Common myeloid progenitor, CD34-positive (primary cell): ENCODE measurements at places on chromosomes 4 and X.
A peak's percentile ranks its signal among the peaks of the same experiment; 100 is the strongest.

DNA sequence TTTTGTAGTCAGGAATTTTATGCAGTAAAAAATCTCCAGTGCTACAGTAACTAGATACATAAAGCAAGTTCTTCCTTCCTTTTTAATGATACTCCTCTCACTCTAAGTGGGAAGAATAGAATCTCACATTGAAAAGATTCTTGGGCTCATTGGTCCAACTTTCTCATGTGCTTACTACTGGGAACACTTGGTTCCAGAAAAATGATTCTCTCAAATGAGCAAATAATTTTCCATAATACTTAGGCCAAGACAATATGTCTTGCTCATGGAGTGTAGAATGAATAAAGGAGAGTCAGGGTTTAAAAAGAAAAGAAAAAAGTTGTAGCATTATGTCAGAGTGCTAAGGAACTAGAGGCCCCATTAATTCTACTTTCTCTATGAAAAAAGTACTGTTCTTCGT lies 197.8 kb downstream of the RASL11B start:
- DNase-seq: no peak

- DNase-seq: no peak
Measured at GRCh38 chrX:65136424-65136823, 160.2 kb upstream of the ZC4H2 start.

GRCh38 chr4:155603360-155603891 lies 63.2 kb upstream of the GUCY1A1 start:
- peak; percentile 43 for DNase-seq

GRCh38 chr4:152535360-152535902 lies 461 bp downstream of the FBXW7 start:
- DNase-seq: peak; percentile 24

DNA sequence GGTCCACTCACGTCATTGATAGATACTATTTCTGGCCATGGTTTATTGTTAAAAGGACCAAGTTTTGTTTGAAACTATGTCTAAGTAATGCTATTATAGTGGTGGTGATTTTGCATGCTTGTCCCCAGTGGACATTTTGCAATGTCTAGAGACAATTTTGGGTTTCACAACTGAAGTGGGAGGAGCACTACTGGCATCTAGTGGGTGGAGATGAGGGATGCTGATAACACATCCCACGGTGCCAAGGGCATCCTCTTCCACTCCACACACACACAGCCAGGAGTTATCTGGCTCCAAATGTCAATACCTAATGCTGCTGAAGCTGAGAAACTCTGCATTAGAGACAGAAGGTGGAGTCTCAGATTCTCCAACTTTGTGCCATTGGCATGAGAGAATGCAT lies 131.2 kb downstream of the FRMPD4 start:
- no peak for DNase-seq

- peak; percentile 70 for DNase-seq
Measured at GRCh38 chr4:83285055-83285407, 433 bp upstream of the COQ2 start.

DNA sequence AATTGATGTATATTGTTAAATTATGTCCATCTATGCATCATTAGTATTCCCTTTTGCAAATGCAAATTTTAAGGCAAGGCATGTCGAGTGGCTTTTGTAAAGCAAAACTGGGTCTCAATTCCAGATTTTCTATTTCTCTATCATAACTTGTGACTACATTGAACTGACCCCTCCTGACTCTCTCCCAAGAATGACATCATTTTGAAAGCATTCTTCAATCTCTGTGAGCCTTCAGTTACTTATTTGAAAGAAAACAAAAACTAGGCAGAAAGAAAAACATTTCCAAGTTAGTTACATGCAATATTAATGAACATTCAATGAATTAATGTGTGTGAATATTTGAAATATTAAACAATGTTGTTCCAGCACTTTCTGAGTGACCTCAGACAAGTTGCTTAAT lies 314.3 kb upstream of the CLNK start:
- no peak for DNase-seq

DNA sequence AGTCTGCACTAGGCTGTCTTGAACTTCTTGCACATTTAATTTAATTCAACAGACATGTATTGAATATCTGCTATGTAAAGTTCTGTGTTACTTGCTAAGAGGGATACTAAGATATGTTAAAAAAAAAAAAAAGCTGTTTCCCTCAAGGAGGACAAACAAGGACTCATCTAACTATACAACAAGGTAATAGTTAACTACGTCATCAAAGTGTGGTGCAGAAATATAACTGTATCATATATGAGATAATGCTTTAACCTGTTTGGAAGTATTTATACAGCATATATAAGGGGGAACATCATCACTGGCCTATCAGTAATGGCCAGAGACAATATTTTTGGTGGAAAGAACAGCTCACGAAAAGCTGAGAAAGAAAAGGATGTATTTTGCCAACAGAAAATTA lies 89.9 kb downstream of the PTPN13 start:
- DNase-seq: no peak

DNA sequence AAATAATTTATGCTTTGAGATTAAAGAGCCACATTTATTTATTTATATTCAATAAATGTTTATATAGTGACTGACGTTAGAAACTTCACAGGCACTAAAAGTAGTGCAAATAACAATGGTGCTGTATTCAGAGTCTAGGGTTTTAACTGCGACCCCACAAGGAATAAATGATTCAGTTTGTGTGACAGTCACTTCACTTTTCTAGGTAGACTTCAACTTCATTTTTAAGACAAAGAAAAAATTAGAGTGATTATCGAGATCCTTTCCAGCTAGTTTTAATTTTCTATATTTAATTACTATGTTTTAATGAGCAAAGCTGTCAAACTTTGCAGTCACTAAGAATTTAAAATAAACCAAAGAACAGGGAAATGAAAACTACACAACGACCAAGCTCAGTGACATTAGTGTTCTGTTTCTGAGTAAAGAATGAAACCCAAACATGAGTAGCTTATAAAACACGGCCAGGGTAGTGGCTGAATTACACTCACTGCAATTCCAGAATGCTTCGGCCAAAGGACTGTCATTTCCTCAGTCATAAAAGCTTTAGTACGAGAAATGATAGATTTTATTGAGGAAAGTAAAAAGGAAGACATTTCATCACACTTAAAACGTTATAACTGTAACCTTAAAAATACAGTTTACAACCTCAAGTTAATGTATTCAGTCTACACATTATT lies 38.6 kb downstream of the ADGRA3 start:
- DNase-seq: no peak

GRCh38 chr4:156330436-156331031 lies 376.9 kb upstream of the CTSO start:
- DNase-seq: no peak

- no peak for DNase-seq
Measured at GRCh38 chr4:126395664-126396063, 1080.9 kb downstream of the FAT4 start.

GRCh38 chrX:48696909-48697727 lies 584 bp downstream of the SUV39H1 start:
- DNase-seq: no peak

DNA sequence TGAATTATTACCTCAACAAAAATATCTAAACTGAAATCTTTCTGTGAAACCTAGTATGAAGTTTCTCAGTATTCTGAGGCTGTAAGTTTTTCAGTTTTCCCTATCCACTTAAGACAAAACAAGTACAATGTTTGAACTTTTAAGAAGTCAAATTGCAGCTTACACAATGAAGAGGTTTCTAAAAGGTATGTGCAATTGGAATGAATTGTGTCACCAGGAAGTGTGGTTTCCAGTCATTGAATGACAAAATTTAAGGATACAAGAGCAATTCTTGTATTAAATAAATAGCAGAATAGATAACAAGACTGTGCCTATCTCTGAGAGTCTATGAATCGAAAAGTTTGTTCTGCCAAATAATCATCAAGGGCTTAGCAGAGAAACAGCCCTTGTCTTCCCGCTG lies 207.3 kb downstream of the ANKRD50 start:
- DNase-seq: no peak

DNA sequence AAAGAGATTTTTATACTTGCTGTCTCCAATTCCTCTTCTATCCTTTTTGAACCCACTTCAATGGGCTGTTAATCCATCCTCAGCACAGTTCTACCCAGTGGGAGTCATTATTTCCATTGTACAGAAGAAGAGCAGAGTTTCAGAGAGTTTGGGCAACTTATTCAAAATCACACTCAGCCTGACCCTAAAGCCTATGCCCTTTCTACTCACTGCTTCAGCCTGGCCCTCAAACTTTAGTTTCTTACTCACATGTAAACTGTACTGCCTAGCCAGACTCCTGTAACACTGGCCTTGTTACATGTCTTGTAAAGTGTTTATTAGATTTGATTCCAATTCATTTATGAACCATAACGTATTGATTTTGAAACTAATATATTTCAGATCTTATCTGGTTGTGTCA lies 25.1 kb upstream of the USO1 start:
- peak; percentile 10 for DNase-seq

GRCh38 chr4:184157322-184157721 lies 60.4 kb downstream of the ENPP6 start:
- no peak for DNase-seq

DNA sequence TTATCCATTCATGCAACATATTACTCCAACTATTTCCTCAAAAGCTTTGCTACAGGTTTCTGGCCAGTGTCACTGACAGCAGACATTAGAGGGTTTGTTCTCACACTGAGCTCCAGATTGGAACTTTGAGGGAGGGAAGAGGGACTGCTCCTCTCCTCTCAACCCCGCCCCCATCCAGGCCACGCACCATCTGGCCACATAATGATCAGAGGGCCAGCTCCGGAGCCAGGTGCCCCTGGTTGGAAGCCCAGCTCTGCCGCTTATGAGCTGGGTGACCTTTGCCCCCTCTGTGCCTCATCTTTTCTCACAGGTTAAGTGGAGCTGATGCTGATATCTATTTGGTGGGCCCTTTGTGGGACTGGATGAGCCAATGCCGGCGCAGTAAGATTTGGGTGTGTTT lies 55.8 kb downstream of the C4orf50 start:
- DNase-seq: no peak

- peak; percentile 85 for DNase-seq
Measured at GRCh38 chr4:90099812-90100211, 27.4 kb upstream of the CCSER1 start.

GRCh38 chr4:71992571-71993312 lies 39.1 kb upstream of the NPFFR2 start:
- DNase-seq: no peak

GRCh38 chr4:126710935-126711334 lies 921.8 kb upstream of the INTU start:
- no peak for DNase-seq

DNA sequence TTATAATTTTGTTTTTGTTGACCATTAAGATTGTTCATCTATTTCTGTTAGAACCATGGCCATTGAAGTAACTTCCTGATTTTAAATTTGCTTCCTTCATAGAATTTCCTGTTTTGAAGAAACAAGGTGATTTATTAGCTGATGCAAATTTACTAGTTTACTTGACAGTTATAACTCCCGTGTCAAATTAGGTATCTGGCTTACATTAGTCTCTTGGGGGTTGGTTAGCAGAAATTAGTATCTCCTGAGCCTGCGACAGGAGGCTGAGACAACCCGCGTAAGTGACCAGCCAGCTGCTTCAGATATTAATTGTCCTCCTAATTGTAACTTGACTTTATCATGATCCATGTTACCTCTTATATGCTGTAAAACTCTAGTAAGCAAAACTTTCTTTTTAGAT lies 154.3 kb downstream of the CFAP299 start:
- DNase-seq: no peak

DNA sequence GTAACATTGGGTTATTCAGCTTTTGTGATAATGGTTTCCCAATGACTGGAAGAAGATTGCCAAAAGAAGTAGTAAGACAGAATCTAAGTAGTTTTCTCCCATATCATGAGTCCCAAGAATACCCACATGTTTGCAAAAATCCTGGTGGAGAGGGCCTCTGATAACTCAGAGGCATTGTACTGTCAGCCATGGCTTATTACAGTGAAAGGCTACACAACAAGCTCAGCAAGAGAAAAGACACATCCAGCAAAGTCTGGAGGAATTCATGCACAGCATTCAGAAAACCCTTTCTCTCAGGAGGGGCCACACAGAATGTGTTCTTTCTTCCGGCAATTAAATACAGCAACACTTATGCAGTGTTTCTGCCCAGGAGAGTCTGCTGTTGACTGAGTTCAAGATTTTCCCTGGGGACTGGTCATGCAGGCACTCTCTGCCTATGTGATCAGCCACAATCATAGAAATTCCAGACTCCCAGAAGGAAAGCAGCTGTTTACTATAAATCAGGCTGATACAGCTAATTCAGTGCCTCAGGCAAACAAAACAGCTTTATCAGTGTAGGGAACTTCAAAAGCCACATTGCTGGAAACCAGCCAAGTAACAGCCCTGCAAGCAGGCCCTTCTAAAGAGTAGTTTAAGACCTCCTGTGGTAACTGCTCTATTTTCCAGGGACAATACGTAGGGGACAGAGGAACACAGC lies 937.1 kb downstream of the CCSER1 start:
- DNase-seq: peak; percentile 81

DNA sequence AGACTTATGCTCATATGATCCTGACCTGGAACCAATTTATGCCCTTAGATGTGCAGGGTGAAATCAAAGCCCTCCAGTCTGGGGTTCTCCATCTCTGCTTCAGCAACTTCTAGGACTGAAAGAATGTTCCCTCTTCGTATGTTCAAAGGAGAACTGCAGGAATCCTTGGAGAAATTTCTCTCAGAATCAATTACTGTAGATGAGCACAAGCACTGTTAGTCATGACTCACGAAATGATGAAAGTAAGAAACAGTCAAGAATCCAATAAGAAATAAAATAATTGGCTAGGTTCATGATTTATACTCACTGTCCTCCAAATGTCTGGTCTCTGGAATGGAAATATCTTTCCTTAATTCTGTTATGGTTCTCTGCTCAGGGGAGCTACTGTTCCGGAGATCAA lies 348.2 kb downstream of the PDGFC start:
- DNase-seq: no peak

DNA sequence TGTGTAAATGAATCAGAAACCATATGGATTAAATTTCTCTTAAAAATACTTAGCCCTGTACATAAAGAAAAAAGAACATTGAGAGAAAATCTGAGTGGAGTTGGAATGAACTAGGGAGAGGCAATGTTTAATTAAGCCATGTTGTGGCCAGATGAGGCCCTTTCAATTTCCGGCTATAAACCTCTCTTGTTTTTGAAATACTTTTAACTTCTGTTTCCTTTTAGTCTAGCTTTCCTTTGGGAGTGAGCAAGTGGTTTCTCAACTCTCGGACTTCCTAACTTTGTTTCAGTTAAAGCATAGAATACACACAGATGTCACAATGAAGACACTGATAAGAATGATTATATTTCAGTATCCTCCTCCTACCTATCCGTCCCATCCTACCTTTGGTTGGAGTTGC lies 197.2 kb downstream of the ARHGAP24 start:
- DNase-seq: no peak

DNA sequence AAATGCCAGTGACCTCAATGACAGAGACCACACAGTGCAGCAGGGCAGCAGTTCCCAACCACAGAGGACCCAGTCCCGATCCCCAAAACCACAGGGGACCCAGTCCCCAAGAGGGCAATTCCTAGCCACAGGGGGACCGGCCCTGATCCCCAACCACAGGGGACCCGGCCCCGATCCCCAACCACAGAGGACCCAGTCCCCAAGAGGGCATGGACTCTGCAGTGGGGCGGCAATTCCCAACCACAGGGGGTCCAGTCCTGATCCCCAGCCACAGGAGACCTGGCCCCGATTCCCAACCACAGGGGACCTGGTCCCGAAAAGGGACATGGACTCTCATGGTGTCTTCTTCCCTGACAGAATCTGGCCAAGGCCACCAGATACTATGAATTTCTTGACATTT lies 136.3 kb downstream of the AFAP1 start:
- DNase-seq: no peak

- DNase-seq: no peak
Measured at GRCh38 chr4:139319571-139319970, 17.3 kb upstream of the NDUFC1 start.
